ENCODE measurements at places on chromosomes 6 and 20. TPM values are rescaled to one million over a fixed set of nuclear protein-coding genes. Genes with fewer than 3 reads are reported as not detected.

The MCCD1 gene
- polyA plus RNA-seq, result not detected

The SRMS gene
- polyA plus RNA-seq, result not detected

DNA sequence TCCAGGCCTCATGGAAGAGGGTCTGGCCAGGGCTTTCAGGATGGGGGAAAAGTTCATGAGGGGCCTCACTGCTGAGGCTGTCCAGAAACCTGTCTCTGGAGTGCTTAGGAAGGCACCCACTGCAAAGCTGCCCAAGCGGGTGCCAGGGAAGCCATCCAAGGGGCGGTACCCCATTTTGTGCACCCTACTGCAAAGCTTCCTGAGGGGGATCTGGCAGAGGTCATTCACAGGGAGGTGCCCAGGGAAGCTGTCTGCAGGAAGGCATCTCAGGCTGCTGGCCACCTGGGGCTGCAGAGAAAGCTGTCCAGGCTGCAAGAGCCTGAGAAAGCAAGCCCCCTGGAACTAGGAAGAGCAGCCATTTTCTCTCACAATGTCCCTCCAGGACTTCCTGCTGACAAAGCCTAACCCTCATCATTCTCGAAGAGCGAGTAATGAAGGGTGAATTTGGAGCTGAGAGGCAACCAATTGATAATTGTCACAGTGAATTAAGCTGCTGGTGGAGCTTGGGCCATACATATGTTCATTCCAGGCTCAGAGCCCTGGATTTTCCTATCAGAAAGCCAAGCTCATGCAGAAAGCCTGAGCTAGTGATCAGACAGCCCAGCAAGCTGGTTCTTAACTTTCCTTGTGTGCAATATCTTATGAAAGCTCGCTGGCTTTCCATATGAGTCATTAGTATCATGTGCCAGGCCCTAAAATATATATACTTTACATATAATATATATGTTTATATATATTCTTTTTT, 62.2 kb upstream of the SLC22A16 start:
- no peak for DNase-seq

DNA sequence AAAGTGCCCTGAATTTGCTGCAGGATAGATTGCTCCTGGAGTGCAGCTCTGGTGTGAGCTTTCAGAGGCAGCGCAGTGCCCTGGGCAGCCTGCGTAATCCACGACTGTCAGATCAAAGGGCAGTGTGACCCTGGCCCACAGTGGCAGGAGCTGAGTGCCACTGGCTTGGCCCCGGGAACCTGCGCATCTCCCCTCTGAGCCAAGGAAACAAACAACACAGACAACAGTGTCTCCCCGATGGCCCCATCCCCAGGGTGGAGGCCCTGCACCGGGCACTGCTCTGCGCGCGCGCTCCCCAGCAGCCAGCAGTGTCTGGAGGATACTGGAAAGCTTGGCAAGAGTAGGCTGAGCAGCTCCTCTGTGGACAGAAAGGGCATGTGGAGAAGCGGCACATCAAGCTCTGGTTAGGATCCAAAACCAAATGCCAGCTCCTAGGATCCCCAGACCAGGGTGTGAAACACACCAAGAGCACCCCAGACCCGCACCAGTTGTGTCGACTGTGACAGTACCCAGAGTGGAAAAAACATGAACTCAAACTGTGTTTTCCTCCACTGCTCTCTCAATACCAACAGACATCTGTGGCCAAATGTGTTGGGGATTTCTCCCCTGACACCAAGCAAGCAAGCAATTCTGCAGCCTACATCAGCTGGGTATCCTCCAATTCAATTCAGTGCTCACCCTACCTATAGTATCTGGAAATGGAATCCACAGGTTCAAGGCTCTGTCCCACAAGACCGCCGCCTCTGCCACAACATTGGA, 26.7 kb downstream of the RBCK1 start:
- DNase-seq, result no peak

- DNase-seq, result no peak
These were observed 179.7 kb downstream of the DLL1 start for GRCh38 chr6:170111141-170111664.

GRCh38 chr6:46925563-46926253, 4.0 kb upstream of the ADGRF5 start:
- DNase-seq, result no peak

DNA sequence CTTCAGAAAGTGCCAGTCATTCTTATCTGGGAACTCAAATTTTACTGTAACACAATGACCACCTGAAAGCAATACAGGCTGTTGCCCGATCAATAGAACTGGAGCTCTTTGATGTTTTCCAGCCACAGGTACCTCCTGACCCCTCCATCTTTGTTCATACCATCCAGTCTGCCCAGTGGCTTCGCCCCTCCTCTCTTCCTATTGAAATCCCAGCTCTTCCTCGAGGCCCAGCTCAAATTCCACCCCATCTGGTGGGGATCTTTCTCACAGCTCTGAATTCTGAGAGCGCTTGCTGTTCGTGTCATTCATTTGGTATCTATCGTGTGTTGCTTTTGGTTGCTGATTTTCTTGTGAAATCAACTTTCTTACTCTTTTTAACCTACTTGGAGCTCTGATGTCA, 87.9 kb upstream of the CNKSR3 start:
- no peak for DNase-seq

- no peak for DNase-seq
These were observed 561.3 kb upstream of the JAG1 start for GRCh38 chr20:11235058-11235457.

Measured in heart right ventricle (tissue), 16 donors.